Frontal cortex (tissue), 4 donors: ENCODE measurements at places on chromosomes 11 and 22. TPM values are rescaled to one million over a fixed set of nuclear protein-coding genes. Genes with fewer than 3 reads are reported as not detected.

NLRP10 gene
- total RNA-seq = not detected

GRCh38 chr11:79101656-79102055 lies 339.2 kb downstream of the TENM4 start:
- DNase-seq = no peak

TBX10 gene
- total RNA-seq = not detected

UBE4A gene
- total RNA-seq = 58.3 TPM

TIMP3 gene
- 12.2 TPM for total RNA-seq

POU2AF1 gene
- total RNA-seq = not detected

GRCh38 chr11:111512296-111513239 lies at the start of gene BTG4:
TSS of gene BTG4 (minus strand) at chr11:111512386. CDS start at chr11:111498776, 13,610 bp downstream.
- peak; percentile 36 for DNase-seq

- peak; percentile 22 for DNase-seq
These were observed 1.2 kb downstream of the CAPRIN1 start for GRCh38 chr11:34052608-34053160.

E2F8 gene
- total RNA-seq = 0.41 TPM

- no peak for DNase-seq
These were observed 46.1 kb upstream of the SCUBE2 start for GRCh38 chr11:9137293-9138132.

NRXN2 gene
- total RNA-seq = 204 TPM

- DNase-seq = peak; percentile 83
These were observed at the start of gene ARRB1 for GRCh38 chr11:75351541-75351790. TSS of gene ARRB1 (minus strand) at chr11:75351661. CDS start at chr11:75351607, 54 bp downstream.

GRCh38 chr11:92159931-92160330 lies 64.7 kb upstream of the FAT3 start:
- no peak for DNase-seq

GRCh38 chr11:106466521-106467080 lies 389.1 kb downstream of the AASDHPPT start:
- DNase-seq = no peak

P2RY6 gene
- total RNA-seq = under 0.01 TPM

GPHA2 gene
- not detected for total RNA-seq

DNA sequence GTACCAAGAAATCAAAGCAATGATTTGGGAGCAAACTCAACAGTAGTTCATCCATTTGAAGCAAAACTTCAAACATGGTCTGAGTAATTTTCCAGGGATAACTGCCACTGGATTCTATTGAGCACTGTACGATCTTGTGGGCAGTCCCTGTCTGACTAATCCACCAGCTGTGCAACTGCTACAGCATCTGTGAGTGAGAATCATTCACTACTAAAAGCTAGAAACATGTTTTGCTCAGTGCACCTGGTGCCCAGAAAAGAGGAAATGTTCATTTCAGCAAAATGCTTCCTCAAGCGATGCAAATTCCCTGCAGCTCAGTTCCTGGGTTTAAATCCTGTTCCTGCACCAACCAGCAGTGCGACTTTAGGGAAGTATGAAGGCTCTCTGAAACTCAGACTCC lies 1077.9 kb downstream of the DLG2 start:
- no peak for DNase-seq

GRCh38 chr11:58905721-58906547 lies 33.4 kb upstream of the GLYATL1 start:
- DNase-seq = peak; percentile 73

DNA sequence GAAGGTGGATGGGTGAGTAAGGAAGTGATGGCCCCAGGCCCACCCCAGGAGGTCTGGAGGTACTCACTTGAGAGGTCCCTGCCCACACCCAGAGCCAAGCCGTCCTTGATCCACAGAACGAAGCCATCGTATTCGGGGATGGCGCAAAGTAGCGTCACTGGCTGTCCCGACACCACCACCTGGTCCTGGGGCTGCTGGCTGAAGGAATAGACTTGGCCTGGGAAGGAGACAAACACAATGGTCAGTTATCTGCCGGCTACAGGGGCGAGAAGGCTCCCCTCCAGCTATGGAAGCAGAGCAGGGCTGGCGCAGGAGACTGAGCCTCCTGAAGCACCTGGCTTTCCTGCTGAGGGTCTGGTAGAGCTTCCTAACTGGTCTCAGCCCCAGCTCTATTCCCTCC lies 171.0 kb downstream of the ST3GAL4 start:
- DNase-seq = no peak

DNA sequence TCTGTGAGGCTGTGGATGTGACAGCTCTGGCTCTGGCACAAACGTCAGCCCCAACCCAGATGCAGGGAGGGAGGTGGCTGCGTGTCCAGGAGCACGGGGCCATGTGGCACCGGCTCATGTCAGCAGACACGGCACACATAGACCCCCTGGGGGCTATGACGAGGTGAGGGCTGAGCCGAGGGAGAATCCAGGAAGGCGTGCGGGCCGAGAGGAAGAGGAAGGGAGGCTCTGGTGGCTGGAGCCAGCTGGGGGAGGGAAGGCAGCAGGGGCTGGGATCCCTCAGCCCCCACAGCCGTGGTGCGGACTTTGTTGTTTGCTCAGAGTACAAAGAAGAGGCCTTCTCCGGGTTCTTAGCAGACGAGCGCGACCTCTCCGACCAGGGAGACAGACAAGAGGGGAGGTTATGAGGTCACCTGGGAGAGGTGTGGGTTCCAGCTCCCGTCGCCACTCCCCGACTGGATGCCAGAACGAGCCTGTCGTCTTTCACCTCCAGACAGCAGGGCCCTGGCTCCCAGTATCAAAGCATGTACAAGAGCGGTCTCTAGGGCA lies 46.1 kb downstream of the CDKN1C start:
- DNase-seq = no peak

DNA sequence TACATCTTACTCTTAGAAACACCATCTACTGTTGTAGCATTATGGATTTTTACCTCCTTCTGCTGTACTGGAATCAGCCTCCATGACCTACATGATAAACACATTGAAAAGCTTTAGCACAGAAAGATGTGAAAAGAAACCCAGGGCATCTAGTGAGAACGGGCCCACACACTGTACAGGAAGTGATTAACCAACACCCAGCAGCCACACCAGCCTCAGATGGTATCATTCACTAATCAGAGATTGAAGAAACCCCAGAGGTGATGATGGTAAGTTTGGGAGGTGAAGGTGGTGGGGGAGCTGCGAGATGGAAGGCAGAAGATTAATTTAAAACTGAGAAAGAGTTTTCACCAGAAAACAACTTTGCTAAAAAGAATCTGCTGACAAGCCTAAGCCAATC lies 46.1 kb downstream of the RASSF10 start:
- no peak for DNase-seq

KIAA0930 gene
- total RNA-seq = 52.6 TPM

- no peak for DNase-seq
These were observed 124.3 kb downstream of the TRIM29 start for GRCh38 chr11:120013325-120014250.

GRCh38 chr11:31981457-31981856 lies 109.4 kb upstream of the RCN1 start:
- DNase-seq = no peak

- DNase-seq = no peak
These were observed 25.2 kb upstream of the CARD16 start for GRCh38 chr11:105070306-105070705.

GRCh38 chr11:105577641-105578040 lies 32.2 kb upstream of the GRIA4 start:
- no peak for DNase-seq

DNA sequence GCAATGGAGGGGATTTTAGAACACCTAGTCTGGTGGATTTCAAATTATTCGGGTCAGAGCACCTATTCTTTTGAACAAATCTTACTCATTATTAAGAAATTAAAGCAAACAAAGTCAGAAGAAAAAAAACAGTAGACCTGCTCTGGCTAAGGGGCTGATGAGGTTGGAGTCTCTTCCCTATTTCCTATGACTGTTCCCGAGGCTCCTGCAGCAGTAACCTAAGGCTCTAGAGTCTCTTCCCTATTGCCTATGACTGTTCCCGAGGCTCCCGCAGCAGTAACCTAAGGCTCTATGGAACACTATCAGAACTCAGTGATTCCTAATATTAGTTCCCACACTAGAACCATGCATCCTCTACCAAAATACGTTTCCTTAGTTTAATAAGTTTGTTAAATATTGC lies 607.9 kb downstream of the NTM start:
- DNase-seq = no peak

DNA sequence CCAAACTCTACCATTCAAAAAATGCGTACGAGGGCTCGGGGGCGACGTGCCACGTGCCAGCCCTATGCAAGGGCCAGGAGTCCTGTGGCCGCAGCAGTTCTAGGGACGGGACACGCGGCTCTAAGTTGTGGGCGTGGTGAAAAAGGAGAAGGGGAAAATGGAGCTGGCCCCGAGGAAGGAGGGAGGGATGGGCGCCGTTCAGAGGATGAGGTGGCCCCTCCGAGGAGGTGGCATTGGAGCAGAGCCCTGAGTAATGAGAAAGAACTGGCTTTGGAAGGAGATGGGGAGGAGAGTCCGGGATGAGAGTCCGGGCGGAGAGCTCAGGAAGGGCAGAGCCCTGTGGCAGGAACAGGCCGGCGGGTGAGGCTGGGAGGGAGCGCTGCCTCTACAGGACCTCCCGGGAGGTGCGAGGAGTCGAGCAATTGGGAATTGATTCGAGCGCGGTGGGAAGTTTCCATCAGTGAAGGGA lies 21.0 kb downstream of the OTUB1 start:
- DNase-seq = peak; percentile 57

- no peak for DNase-seq
These were observed 526 bp downstream of the C1QTNF6 start for GRCh38 chr22:37187552-37187890.

DNA sequence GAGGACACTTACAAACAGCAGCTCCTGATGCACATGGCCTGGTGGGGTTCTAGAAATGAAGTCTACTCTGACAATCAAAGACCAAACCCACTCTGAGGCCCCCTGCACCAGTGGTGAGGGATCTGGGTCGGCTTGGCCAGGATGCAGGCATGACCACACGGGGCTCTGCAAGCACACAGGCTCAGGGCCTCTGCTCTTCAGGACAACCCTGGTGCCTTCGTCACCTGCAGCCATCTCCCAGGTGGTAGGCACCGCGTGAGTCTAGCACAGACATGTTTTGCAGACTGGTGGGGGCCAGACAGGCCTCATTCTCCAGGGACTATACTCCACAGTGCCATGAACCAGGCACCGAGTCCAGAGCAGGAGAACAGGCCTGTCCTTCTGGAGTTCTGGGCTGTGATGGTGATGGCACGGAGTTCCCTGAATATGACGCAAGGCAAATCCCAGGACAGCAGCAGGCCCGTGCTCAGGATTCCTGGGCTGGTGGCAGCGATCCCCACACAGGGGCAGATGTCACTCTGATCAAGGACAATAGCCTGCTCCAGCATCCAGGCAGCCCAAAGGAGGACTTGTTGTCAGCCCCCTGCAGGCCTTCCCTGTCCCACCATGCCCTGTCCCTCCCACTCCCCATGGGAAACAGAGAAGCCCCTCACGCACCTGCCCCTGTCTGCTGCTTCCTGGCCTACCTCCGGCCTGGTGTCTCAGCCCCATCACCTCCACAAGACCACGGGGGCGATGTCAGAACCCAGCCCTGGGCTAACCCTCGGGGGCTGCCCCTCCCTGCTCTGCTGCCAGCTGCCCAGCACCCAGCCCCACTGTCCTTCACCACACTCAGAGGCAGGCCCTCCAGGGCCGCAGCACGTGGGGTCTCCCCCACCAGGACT lies 36.1 kb downstream of the GNB1L start:
- DNase-seq = no peak

GRCh38 chr22:45304971-45305370 lies 4.8 kb upstream of the FAM118A start:
- DNase-seq = no peak

DNA sequence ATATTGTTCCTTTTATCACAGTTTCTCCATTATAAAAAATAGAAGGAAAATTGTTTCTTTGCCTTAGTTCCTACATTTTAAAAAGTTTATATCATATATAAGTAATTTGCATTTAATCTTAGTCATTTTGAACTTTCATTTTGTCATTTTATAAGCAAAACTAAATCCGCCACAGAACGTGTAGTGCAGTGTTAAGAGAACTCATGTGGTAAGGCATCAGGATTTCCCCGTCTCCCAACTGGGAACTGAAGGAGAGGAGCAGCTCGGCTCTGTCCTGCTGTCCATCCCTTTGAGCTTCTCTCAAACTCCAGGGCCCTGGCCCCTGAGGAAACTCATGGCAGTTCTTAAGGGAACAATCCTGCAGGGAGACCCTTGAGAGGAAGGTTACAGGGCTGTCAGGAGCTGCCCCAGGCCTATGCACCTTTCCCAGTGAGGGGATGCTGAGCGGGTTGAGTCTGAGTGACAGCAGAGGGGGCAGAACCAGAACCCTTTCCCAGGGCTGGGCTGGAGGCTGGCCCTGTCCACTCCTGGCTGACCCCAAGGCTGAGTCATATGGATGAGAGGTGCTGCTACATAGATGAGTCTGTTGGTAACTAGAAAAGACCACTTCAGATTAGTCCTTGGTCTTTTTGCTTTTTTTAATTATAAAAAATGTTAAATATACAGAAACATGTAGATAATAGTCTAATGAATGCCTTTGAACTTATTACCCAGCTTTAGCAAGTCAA lies 333.1 kb downstream of the TBC1D22A start:
- no peak for DNase-seq

- no peak for DNase-seq
These were observed 419.5 kb downstream of the NELL1 start for GRCh38 chr11:21088930-21089329.

CDK2AP2 gene
- 4.9 TPM for total RNA-seq

FAM180B gene
- total RNA-seq = not detected

DDX25 gene
- 18.8 TPM for total RNA-seq

BTG4 gene
- total RNA-seq = not detected

NNMT gene
- 0.41 TPM for total RNA-seq

DNA sequence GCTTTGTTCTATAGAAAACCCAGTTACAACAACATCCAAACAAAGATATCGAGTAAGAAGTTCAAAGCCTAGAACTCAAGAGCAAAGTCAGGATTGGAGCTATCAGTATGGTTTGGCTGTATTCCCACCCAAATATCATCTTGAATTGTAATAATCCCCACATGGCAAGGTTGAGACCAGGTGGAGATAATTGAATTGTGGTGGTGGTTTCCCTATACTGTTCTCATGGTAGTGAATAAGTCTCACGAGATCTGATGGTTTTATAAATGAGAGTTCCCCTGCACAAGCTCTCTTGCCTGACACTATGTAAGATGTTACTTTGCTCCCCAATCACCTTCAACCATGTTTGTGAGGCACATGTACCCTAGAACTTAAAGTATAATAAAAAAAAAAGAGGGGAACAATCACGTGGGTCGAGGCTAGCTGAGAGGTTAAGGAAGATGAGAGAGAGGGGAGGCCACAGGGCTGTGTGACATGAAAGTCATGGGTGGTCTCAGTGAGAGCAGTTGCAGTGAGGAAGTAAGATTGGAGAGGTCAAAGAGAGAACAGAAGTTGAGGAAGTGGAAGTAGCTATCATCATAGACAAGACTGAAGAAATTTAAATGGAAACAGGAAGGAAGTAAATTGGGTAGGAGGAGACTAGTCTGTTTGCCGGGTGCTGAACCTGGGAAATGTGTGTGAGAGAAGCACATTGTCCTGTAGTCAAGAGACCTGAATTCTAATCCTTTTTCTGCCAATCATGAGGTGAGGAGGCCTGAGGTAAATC lies 80.1 kb upstream of the CD44 start:
- DNase-seq = no peak

PDGFB gene
- 2.0 TPM for total RNA-seq
